ENCODE measurements at places on chromosomes 7 and 10.

DNA sequence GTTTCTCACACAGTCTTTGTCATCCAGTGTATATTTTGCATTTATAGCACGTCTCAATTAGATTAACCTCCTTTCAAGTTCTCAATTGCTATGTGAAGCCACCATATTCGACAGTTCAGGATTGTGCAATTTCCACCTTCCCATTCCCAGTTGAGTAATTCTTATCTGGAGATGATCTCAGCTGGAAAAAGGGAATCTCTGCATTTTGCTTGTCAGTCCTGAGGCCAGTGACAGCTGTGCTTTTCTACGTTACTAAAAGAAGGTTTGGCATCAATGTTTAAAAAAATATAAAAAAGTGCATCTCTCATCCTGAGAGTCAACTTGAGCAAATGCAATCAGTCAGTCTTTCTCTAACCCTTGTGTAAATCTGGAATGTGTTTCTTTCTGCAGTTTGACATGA is 247.7 kb downstream of the PRKG1 start:
- DNase-seq = no peak

DNA sequence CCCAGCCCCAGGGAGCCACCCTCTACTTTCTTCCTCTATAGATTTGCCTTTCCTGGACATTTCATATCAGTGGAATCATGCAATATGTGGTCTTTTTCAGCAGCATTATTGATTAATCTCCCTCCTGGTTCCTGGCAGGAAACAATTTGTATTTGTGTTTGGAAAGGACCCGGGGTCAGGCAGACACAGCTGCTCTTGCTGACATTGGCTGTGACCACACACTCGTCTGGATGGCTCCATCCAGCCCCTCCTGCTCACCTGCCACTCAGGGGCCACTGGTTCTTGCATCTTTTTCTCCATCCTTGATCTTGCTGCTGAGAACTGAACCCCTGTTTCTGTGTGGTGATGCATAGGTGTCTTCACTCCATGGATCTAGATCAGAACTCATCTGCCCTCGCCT is 176.6 kb upstream of the MKI67 start:
- DNase-seq = no peak

- DNase-seq = no peak
These were observed 33.1 kb downstream of the NACAD start for GRCh38 chr7:45055594-45056219.

GRCh38 chr7:141114029-141114664 is 40.3 kb downstream of the TMEM178B start:
- DNase-seq = no peak

DNA sequence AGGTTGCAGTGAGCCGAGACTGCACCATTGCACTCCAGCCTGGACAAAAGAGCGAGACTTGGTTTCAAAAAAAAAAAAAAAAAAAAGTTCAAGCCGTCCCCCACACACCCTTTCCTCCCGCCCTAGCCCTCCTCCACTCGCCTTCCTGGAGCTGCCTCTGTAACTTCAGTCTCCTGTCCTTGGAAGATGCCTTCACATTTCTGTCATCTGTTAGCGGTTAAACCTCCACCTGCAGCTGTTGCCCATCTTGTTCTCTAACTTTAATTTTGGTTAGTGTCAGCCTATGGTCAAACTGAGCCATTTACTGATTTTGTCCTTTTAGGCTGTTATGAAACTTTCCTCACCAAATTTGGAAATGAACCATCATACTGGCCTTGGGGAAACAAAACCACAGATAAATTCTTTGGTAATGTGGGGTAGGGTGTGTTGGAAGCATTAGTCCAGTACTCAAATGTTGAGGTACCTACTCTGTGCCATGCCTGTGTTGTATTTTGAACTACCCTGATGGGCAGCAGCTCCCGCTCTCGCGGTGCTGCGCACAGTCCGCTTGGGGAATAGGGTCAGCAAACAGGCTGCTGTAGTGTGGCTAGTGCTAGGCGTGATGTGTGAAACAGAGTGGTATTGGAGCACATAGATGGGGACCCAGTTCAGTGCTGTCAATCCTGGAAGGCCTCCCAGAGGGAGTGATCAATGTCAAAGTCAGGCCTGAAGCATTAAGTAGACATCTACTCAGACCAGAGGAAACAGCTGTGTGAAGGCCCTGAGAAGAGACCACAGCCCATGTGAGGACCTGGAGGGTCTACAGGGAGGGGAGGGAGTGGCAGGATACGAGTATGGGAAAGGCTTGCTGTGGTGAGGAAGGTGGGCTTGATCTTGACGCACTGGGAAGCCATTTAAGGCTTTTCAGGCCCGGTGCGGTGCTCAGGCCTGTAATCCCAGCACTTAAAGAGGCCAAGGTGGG is 26.9 kb downstream of the SFXN4 start:
- no peak for DNase-seq

GRCh38 chr7:47497367-47498096 is 84.4 kb downstream of the TNS3 start:
- no peak for DNase-seq

GRCh38 chr10:72353965-72354355 is 759 bp downstream of the DNAJB12 start:
- peak; percentile 59 for DNase-seq

DNA sequence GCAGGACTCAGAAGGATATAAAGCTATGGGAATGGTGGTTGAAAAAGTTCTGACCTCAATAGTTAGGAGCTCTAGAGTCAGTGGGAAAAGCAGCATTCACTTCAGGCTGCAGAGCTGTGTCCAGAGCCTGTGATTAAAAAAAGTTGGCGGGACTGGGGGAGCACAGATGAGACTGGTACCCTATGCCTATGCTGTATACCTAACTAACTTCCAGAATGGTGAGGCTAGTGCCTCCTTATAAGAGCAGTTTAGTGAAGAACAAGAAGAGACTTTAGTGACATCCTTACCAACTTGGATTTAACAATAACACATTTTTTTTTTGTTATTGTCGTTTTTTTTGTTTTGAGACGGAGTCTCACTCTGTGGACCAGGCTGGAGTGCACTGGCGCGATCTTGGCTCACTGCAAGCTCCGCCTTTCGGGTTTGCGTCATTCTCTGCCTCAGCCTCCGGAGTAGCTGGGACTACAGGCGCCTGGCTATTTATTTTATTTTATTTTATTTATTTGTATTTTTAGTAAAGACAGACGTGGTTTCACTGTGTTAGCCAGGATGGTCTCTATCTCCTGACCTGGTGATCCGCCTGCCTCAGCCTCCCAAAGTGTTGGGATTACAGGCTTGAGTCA is 6.6 kb upstream of the ZNF282 start:
- DNase-seq = no peak

GRCh38 chr7:31466036-31466435 is 47.9 kb upstream of the ITPRID1 start:
- DNase-seq = no peak

DNA sequence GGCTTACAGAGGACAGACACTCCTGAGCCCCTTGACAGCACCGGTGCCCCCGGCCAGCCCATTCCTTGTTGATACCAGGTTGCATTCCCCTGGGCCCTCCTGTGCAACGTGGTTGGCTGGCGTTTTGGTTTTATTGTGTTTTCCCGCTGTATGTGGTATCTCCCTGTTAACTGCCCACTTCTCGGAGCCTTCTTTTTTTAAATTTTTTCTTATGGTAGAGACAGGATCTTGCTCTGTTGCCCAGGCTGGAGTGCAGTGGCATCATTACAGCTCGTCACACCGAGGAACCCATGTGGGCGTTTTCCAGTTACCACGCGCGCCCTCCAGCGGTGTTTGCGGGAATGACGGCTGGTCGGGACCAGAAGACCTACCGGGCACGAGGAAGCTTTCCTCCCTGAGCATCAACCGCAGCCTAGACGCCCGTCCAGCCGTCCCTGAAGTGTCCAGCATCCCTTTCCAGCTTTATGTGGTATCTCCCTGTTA is 16.9 kb upstream of the ZFAND2A start:
- DNase-seq = peak; percentile 61

GRCh38 chr7:2175514-2175913 is 57.2 kb downstream of the MAD1L1 start:
- peak; percentile 93 for DNase-seq

DNA sequence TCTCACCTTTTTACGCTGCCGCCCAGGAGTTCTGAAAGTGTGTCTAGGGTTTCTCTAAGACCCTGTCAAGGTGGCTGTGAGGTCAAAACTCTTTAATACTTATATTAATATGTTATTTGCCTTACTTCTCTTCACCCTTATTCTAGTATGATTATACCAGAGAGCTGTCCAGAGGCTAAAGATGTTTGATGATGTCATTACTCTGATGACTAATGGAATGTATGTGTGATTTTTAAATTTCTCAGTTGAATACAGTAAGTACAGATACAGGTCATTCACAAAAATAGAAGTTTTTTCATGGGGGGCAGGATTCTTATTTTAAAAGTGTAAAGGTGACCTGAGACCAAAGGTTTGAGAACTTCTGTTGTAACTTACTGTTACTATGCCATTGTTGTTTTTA is 150.6 kb upstream of the FOXP2 start:
- no peak for DNase-seq

DNA sequence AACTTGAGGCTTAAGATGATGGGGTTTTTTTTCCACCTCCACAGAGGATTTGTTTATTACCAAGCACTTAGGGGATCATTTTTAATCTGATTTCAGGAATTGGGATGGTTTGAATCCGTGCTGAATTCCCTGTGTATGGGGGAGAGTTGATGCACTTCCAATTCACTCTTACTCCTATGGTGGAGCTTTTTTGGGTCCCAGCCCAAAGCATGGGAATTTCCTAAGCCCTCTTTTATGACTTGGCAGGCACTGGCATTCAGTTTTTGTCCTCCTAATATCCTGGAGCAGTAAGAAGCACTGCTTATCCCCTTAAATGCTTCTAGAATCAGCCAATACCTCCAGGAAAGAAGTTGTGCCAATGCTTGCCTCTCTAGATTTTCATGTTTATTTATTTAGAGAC is 78.7 kb downstream of the HYCC1 start:
- DNase-seq = no peak

DNA sequence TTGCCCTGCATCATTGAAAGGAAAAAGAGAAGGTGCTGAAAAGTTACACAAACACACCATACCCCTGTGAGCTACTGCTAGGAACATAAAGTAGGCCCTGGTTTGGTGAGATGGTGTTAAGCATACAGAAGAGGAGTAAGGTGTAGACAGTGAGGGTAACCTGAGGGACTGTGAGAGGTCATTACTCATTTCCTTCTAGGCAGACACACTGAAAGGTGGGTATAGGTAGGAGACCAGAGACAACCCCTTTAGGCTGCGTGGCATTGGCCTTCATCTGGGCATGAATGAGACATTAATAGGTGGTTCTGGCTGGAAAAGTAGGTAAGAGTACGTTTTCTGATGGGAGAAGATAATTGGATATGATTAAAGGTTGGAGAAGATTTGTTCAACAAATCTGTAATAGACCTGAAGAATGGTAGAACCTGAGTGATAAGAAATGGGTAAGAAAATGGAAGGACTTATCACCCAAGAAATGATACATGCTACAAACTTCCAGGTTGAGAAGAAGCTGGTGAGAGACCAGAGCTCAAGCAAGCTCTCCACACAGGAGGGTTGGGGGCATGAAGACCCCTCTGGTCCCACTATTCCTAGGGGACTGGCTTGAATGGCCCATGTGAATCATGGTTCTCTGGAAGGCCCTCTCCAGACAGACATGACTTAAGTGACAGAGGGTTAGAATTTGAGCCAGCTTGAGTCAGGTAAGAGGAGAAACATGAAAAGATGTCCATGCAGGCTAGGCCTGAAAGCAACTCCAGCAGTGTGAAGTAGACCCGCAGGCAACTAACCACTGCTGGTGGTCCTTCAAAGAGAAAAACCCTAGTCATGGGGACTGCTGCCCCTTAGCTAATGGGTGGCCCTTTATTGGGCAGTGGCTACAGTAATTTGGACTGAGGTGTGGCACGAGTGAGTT is 3.8 kb downstream of the COMTD1 start:
- DNase-seq = no peak

GRCh38 chr7:87226495-87226894 is 7.0 kb upstream of the TMEM243 start:
- DNase-seq = no peak

GRCh38 chr10:105714728-105715127 is 1073.6 kb downstream of the SORCS3 start:
- DNase-seq = no peak

- no peak for DNase-seq
These were observed 53.5 kb upstream of the UNC5B start for GRCh38 chr10:71158902-71159301.

DNA sequence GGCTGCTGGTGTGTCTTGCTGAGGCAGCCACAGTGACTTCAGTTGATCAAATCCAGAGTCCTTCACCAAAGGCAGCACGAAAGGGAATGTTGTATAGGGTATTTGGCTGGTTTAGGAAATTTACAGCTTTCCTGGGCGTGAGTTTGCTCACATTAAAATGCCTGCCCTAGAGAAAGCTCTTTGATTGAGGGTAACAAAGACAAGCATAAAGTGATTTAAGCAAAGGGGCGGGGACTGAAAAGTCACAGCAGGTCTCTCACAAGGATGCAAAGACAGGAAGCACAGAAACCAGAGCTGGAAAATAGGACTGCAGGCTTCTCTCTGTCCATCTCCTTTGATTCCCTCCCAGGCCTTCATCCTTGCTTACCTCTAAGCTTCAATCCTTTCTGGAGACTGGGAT is 139.2 kb downstream of the ELMO1 start:
- no peak for DNase-seq

All from AG08396 (cell line).